ENCODE measurements at places on chromosomes 11 and 22.
A peak's percentile ranks its signal among the peaks of the same experiment; 100 is the strongest.

GRCh38 chr22:22553735-22554586, 5.1 kb downstream of the PRAME start:
- DNase-seq, result no peak

- DNase-seq, result no peak
These were observed 1.6 kb downstream of the RTCB start for GRCh38 chr22:32410459-32410858.

DNA sequence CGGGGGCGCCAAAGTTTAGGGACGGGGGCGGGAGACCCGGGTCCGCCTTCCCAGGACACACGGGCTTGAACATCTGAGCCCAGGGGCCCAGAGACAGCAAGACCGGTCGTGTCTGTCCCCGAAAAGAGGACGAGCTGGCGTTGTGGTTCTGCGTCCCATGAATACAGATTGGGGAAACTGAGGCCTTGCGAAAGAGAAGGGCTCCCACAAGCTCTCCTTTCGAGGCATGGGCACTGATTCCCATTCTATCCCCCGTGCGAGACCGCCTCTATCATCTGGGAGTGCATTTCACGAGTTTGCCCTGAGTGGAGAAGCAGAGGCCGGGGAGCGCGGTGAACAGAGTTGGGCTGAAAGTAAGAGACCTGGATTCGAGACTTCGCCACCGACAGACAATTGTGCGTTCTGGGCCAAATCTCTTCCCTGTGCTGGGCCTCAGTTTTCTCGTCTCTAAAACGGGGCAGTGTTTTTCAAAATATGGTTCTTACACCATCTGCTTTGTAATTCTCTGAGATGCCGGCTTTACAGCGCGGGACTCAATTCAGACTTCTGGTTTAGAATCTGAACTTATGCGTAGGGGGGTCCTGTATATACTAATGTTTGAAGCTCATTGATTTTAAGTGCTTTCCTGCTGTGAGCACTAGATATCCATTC, 471 bp downstream of the RNF185 start:
- DNase-seq, result peak; percentile 9

DNA sequence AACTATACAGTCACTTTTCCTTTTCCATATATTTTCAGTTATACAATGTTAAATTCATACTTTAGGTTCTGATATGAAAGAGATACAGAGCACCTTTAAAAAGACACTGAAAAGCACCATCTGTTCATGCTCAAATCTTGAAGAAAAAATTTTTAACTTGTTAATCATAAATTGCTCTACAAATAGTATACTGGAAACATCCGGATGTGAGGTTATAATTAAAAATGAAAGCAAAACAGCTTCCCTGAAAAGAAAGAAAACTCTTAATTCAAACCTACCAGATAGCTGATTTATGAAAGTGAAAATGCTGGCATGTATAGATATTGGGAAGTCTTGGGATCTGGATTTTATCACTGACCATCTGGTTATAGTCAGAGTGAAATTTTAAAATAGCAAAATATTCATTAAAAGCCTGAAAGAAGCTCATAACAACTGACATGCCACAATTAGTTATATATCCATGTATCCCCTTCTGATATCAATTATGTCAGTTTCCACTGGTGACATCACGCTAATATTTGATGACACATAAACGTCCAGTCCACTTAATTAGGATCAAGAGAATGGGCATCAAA, 740.0 kb downstream of the DLG2 start:
- no peak for DNase-seq

DNA sequence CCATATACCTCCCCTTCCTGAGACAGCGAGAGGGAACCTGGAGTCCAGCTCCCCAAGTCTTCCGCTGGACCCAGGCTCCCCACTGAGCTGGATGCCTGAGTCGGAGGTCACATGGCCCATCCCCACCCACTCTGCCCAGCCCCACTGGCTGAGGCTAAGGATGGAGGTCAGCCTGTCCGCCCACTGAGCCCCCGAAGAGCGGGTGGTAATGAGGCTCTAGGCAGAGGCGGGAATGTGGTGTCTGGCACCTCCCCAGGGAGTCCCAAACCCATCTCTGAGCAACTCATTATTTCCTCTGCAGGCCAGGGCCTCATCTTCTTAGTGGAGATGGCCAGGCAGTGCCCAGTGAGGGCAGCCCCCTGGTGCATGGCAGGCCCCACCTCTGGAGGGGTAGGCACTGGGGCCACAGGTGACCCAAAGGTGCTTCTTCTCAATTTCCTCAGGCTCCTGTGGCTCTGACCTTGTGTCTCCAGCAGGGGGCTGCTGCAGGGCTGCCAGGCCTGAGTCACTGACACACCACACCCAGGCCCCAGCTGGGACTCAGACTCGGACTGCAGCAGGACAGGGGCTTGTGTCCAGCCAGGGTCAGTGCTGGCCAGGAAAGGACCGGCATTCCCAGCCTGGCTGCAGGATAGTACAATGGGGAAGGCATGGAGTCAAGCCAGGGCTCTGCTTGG, 10.2 kb upstream of the PDE2A start:
- DNase-seq, result peak; percentile 26

DNA sequence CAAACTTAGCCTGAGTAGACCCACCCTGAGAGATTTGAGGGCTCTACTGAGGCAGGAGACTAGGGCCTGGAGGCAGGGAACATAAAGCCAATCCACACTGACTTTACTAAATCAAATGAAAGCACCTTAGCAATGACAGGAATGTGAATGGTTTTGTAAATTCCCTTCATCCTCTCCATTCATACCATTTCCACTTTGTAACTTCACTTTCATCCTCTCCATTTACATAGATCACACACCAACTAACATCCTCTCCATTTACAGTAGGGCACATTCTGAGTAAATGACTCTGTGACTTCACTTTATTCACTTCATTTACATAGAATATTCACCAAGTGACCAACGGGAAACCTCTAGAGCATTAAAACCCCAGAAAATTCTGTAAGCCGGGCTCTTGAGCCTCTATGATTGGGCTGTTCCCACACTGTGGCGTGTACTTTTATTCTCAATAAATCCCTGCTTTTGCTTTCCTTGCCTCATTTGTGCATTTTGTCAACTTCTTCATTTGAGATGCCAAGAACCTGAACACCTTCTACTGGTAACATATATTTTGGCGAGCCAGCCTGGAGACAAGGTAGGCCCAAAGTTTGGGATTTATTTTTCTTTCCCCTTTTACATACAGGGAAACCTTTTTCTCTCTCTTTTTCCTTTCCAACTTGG, 82.9 kb downstream of the PIWIL4 start:
- DNase-seq, result no peak

- DNase-seq, result no peak
These were observed 145.4 kb downstream of the OPCML start for GRCh38 chr11:133386852-133387251.

DNA sequence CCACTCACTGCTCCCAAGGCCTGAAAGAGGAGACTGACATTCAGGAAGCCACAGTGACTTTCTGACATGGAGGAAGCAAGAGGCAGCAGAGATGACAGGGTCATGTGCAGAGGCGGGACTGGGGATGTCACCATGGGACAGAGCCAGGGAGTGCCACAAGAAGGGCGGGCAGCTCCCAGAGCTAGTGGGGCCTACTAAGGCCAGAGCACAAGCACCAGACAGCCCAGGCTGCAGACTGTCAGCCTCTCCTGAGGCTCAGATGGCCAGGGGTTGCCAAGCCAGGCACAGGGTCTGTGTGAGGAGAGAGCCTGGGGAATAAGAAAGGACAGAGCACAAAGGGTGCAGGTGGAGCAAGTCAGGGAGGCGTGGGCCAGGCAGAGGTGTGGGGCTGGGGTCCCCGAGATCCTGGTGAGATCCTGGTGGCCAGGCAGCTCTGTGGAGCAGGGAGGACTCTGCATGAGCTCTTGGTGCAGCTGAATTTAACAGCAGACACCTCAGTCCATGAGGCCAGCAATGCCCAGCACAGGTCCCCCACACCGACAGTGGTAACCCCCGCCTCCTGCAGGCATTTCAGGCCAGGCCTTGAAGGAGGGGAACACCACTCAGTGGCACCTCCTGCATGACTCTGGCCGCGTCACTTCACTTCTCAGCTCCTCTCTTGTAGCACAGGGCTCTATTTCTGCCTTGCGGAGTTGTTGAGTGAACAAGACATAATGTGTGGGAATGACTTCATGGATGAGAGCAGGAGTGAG, 52.3 kb downstream of the SGSM3 start:
- DNase-seq, result no peak

GRCh38 chr22:29382580-29383302, 5.6 kb downstream of the AP1B1 start:
- no peak for DNase-seq

DNA sequence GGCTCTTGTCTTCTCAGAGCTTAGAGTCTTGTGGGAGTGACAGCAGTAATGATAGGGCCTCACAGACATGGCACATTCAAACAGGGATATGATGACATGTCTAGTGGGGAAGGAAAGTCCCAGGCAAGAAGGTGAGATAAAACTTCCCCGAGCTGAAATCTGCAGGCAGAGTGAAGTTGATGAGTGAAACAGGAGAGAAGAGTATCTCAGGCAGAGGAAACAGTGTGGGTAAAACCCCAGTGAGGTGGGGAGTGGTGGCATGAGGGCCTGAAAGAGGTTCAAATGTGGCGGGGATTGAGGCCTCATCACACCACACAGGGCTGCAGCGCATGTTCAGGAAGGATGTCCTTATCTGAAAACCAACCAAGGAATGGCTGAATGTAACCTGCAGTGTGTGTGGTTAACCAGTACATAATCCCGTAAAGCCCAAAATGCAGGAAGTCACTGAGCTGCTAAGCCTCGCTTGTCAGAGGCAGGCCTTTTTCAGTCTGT, 153.8 kb upstream of the E2F8 start:
- DNase-seq, result no peak

- no peak for DNase-seq
These were observed 238.7 kb downstream of the FAM181B start for GRCh38 chr11:82494988-82495432.

DNA sequence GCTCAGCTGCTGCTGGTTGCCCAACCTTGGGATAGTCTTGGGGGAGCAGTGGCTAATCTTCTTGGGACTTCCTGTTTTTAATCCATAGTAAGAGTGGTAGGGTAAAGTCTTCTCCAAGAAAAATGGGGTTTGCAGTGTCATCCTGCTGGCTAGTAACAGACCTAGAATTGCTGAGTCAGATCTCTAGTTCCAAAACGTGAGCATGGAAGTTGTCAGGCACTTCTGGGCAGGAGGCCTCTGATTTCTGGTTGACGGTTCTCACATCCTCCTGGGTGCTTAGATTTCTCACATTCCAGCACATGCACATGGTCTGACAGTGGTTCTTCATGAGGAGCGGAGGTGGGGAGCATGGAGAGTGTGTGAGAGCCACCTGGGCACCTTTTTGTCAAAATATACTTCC, 410.0 kb downstream of the OPCML start:
- no peak for DNase-seq

- DNase-seq, result no peak
These were observed 89.6 kb upstream of the API5 start for GRCh38 chr11:43222215-43222614.

- DNase-seq, result no peak
These were observed 979 bp upstream of the MOGAT2 start for GRCh38 chr11:75716659-75717058.

GRCh38 chr11:22169833-22170232, 23.1 kb upstream of the ANO5 start:
- no peak for DNase-seq

DNA sequence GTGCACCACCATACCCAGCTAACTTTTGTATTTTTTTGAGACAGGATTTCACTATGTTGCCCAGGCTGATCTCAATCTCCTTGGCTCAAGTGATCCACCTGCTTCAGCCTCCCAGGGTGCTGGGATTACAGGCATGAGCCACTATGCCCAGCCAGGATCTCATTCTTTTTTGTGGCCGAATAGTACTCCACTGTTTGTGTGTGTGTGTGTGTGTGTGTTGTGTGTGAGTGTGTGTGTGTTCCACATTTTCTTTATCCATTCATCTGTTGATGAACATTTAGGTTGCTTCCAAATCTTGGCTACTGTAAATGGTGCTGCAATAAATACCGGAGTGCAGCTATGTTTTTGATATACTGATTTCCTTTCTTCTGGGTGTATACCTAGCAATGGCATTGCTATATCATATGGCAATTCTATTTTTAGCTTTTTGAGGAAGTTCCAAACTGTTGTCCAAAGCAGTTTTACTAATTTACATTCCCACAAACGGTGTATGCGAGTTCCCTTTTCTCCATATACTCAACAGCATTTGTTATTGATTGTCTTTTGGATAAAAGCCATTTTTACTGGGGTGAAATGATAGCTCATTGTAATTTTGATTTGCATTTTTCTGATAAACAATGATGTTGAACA, 105.4 kb downstream of the TTC28 start:
- DNase-seq, result no peak

DNA sequence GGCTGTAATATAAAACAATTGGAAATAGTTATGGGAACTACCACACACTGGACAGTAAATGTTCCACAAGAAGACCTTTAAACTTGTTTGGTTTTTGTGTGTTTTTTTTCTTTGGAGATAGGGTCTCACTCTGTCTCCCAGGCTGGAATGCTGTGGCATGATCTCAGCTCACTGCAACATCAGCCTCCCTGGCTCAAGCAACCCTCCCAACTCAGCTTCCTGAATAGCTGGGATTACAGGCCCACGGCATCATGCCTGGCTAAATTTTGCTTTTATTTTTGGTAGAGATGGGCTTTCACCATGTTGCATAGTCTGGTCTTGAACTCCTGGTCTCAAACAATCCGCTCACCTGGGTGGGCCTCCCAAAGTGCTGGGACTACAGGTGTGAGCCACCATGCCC, 121.0 kb downstream of the MPPED2 start:
- DNase-seq, result no peak

- DNase-seq, result no peak
These were observed 64.9 kb downstream of the SMIM38 start for GRCh38 chr11:69220561-69221051.

DNA sequence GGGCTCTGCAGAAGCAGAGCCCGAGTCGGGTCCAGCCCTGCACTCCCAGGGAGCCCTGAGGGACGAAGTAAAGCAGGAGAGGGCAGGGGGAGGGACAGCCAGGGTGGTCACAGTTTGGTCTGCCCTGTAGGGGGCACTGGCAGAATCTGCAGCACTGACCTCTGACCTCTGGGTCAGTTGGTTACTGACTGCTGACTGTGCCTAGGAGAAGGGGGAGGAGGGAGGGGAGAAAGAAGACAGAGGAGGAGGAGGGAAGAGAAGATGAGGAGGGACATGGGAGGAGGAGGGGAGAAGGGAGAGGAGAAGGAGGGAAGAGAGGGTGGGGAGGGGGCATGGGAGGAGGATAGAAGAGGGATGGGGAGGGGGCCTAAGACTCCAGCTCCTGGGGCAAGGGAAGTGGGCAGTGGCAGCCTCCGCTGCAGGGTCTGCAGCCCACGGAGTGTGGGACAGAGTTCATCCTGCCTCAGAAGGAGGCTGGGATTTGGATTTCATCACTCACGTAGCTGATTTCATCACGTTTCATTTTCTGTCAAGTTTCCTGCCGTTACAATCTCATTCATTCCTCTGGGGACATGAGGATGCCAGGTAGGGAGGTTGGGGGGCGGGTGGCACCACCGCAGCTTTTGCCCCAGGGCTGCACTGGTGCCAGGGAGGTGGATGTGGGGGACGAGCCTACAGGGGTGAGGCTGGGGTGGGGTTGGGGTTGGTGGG, 55.2 kb downstream of the FLRT1 start:
- no peak for DNase-seq

DNA sequence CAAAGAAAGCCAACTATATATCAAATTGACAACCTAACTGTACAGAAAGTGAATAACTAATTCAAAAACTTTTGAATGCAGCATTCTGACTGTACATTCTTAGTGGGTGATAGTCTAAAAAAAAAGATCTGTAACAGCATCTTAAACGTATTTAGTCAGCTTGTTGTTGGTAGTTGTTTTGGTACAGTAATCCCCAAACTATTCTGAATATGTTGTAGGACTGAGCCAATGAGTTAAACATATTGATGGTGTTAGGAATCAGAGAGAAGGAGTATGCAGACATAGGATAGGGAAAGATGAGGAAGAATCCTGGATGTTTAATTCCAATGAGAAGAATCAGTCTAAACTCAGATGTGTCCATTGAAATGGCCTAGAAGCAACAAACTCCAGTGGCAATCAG, 41.9 kb upstream of the KIRREL3 start:
- no peak for DNase-seq

All from activated CD4-positive, alpha-beta T cell treated with anti-CD3 and anti-CD28 coated beads for 4 hours (primary cell).